ENCODE measurements at places on chromosomes 1 and 21.
A peak's percentile ranks its signal among the peaks of the same experiment; 100 is the strongest.

DNA sequence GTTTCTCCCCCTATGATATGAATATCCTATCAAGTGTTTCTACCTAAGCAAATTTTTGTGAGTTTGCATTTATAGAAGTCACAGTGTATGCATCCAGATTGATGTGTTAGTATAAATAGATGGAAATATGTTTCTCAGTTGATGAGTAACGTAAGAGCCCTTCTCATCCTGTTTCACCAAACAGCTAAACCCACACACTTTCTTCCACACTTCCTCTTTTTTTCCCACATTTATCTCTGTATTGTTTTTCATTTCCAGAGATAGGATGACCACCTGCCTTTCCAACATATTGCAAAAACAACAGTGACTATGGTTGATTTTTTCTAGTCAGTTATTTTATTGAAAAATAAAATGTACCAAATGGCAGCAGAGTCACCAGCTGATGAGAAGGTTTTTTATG lies 490.1 kb downstream of the NEGR1 start:
- no peak for DNase-seq

GRCh38 chr1:93415296-93415695 lies 32.6 kb upstream of the FNBP1L start:
- DNase-seq, result no peak

DNA sequence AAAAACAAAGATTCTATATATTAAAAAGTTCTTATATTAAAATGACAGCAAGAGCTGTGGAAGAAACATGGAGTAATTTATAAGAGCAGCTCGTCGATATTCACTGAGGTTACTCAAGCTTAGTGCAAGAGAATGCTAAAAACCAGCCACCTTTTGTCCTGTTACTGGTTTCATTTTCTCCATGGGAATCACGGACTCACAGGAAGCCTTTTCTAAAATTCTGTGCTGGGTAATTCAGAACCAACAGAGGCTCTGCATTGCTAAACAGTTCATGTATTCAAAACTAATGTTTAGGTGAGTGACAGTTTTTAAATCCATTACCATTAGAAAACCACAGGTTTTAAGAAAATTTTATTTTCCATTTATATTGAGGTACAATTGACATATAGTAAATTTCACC lies 147.8 kb upstream of the MAP1LC3C start:
- DNase-seq, result no peak

- DNase-seq, result peak; percentile 36
Measured at GRCh38 chr1:220786337-220787068, at the start of gene MTARC1. MTARC1 (plus strand) TSS chr1:220786913; CDS start chr1:220786945, 32 bp downstream.

DNA sequence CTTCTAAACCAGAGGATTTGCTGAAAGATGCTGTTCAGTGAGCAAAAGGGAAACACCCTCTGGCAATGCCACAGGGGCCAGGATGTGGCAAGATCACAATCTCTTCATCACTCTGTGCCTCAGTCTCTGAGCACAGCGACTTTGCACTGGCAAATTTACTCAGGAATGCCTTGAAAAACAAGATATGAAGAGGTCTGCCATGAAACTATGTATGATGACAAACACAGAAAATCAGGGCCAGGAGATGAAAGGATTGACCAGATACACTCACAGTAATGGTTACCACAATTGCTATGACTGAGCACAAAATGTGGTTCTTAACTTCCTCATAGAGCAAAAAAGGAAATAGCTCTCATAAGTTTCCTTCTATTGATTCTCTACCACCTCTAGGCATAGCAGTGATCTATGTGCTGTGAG lies 5.8 kb downstream of the TTC13 start:
- DNase-seq, result no peak

DNA sequence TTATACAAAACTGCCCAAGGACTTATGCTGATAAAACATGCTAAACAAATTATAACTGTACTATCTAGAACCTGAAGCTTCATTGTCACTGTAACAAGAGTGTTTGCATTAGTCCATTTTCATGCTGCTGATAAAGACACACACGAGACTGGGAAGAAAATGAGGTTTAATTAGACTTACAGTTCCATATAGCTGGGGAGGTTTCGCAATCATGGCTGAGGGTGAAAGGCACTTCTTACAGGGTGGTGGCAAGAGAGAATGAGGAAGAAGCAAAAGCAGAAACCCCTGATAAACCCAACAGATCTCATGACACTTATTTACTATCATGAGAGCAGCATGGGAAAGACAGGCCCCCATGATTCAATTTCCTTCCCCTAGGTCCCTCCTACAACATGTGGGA lies 100.4 kb downstream of the SPATA6 start:
- DNase-seq, result no peak

DNA sequence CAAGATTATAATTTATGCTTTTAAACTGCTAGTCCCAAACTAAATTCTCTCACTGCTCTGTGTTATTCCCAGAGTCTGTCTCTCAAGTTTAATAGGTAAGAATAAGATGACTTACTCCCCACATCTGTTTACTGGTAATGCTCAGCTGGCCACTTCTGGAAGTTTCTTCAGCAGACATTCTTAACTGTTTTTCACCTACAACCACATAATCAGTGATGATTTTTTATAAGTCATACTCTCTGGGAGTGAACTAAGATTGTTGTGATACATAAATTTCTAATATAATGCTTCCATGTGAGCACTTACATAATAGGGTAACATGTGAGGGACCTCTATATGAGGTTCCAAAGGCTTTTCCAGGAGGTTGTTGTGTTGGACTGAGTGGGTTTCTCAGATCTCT lies 8.7 kb downstream of the SLAMF7 start:
- no peak for DNase-seq

DNA sequence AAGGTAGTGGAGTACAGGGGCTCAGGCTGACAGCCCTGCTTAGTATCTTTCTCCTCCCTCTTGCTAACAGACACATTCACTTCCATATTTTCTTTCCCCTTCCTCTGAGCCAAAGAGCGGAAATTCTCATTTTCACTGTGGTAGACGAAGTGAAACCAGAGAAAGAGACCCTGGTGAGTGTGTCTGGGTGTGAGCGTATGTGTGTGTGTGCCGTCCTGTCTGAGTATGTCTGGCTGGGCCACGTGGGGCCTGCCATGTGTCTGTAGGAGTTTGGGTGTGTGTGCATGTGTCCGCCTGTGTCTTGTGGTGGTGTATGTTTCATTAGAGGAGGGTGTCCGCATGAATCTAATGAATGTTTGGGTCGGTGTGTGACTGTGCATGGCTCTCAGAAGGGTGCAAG lies 1.7 kb downstream of the COL8A2 start:
- peak; percentile 22 for DNase-seq

- peak; percentile 83 for DNase-seq
Measured at GRCh38 chr1:43565600-43566360, 35.1 kb downstream of the PTPRF start.

DNA sequence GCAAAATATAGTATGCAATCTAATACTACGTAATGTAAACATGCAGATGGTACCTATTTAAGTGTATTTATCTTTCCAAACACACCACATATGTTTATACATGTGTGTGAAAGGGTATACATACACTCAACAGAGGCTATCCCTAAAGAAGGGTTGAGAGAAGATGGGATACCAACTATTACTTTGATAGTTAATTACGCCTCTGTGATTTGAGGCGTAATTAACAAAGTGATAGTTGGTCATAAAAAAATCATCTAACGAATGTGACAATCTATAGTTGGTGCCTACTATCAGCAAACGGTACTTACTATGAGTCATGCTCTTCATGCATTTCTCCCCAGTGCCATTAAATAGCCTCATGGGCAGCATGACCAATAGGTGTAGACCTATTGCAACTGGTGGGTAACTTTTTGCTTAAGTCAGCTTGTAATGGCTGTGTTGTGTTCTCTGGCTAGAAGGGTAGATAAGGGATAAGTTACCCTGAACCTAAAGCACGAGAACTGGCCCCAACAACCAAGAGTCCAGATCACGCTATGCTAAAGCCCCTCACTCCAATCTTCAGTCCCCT lies 15.3 kb downstream of the RCAN1 start:
- DNase-seq, result no peak

DNA sequence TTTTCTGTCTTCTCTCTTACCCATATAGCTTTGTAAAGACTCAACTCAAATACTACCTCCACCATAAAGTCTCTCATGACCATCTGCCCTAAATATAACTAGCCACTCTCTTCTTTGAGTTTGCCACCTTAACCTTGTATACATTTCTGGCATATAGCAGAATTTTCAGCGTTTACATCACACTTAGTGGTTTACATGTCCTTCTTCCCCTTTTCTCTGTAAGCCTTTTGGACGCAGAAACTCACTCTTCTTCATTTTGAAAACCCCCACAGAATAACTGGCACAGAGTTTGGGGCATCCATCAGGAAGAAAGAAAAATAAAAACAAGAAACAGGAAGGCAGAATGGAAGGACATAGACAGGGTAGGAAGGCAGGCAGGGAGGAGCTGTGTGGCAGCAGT lies 131.8 kb upstream of the DUSP10 start:
- DNase-seq, result no peak

DNA sequence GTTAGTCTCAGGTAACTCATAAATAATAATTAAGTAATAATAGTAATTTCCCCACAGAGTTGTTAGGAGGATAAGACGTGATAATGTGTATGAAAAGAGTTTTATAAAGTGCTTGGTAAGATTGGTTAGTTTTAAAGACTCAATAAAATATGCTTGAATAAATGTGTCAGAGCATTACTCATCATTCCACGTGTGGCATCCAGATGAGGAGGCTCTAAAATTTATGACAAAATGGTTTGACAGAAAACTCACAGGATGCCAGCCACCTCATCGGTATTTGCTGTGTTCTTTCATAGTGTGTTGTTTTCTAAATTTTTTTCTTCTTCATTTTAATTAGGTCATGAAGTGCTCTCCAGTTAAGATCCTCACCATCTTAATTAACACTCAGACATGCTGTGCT lies 19.1 kb upstream of the SPAG17 start:
- DNase-seq, result peak; percentile 13

GRCh38 chr1:177897281-177897997 lies 72.4 kb downstream of the SEC16B start:
- DNase-seq, result no peak

DNA sequence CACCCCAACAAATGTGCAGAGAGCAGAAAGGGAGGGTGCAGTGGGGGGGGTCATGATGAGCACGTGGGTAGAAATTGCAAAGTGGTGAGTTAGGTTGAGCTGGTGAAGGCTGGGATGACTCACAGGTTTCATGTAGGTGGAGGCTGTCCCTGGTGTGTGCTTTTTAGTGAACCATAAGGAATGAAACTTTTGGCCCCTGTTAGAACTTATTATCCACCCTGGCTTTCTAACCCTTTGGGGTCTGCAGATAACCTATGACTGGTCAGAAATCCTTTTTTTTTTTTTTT lies 46.9 kb downstream of the DOP1B start:
- peak; percentile 95 for DNase-seq

- DNase-seq, result peak; percentile 57
Measured at GRCh38 chr1:30990591-30990990, 74.9 kb downstream of the PUM1 start.

- DNase-seq, result peak; percentile 10
Measured at GRCh38 chr21:38869946-38870345, 64.2 kb downstream of the ETS2 start.

DNA sequence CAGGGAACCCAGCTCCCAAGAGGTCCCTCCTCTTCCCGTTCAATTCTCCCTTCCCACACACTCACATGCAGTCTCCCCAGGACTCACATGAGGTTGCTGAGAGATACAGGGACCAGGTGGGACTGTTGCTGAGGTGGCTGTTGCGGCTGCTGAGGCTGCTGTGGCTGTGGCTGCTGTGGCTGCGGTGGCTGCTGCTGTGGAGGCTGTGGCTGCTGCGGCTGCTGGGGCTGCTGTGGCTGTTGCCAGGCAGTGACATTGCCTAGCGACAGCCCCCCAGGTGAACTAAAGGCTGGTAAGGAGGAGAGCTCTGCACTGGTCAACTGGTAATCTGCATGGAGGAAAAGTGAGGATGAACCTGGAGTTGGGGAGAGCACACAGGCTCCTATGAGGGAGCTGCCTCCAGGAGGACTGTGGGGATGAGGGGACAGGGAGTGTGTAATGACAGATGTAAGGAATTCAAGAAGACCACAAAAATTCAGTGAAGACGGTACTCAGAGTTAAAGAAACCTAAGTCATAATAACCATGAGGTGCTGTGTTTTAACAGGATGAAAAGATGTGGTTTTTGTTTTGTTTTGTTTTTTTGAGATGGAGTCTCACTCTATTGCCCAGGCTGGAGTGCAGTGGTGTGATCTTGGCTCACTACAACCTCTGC lies 31.8 kb downstream of the MEF2D start:
- no peak for DNase-seq

- DNase-seq, result peak; percentile 81
Measured at GRCh38 chr1:68232289-68233148, at the start of gene WLS. WLS (minus strand) TSS chr1:68232523; CDS start chr1:68232299, 224 bp downstream.

DNA sequence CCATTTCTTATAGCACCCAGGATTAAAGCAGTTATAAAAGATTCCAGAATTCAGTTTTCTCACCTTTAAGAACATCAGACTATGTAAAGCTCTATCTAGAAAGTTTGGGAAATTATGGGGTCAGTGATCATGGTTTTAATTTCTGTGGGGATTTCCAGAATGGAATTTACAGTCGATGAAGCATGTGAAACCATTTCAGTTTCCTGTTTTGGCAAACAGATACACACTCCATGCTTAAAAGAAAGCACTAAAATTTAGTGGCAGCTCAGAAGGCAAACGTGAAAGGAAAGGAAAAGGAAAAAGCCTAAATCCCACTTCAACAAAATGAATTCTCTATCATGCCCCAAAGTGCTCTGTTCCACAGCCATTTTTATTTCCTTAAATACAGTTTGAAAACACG lies 60.4 kb downstream of the FYB2 start:
- DNase-seq, result no peak

- DNase-seq, result peak; percentile 88
Measured at GRCh38 chr1:111738436-111739193, 580 bp downstream of the INKA2 start.

DNA sequence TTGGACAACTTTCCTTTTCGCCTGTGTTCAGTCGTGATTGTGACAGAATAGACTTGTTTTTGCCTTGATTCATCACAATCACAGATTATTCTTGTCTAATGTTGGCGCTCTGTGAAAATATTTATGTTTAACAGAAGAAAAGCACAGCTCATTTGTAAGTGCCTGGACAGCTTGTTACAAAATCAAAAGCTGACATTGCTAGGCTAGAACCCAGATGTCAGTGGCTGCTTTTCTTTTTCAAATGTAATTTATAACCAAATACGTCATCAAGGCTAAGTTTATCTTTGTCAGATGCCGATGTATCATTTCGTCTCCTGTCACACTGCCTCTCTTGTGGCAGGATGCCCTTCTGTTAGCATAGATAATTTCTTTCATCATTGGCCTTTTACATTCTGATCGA lies 1227.3 kb downstream of the PLA2G4A start:
- no peak for DNase-seq

- DNase-seq, result peak; percentile 90
Measured at GRCh38 chr1:214581785-214582184, 21.2 kb upstream of the CENPF start.

DNA sequence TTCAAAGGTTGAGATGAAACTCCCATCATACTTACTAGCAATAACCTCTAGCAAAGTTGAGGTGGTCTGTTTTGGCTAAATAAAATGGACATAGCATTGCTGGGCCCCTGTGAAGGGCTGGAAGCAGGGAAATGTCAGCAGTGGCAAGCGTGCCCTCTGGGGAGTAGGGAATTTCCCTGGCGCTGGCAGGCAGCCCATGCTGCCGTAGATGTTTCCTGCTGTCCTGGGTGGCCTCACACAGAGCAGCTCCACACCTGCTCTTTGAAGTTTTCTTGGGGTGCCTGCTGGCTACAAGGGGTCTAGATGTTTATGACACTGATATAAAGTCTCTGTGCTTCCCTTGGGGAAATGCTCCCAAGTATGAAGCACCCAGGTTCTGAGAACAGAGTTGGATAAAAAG lies 30.2 kb downstream of the ADARB1 start:
- no peak for DNase-seq

Data from foreskin fibroblast (primary cell).